ENCODE measurements at places on chromosomes 5 and 9.

DNA sequence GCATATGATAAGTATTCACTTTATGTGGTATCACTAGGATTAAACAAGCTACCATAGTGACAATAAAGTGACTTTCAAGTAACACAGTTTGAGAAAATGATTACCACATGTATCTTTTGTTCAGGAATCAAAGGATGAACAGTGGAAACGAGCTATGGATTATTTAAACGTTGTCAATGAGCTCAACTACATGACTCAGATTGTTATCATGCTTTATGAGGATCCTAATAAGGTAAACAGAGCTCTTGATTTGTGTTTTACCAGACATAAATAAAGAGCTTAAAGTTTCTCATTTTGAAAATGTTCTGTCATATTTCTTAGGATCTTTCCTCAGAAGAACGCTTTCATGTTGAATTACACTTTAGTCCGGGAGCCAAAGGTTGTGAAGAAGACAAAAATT lies 57.4 kb downstream of the PPIP5K2 start:
- DNase-seq = no peak

DNA sequence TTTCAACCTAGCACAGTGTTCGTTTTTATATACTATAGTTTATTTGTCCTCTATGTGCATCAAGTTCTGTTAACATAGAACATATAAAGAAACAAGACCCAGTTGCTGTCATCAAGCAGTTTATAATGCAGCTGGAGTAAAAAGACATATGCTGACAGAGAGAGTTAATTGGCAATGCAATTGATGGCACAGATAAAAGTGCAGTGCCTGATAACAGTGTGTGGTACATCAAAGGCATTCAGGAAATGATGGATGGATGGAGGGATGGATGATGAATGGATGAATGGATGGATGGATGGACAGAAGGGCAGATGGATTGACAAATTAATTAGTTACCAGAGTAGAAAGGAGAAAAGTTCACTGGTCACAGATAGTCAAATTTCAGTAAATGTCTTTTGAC lies 238.9 kb downstream of the RFK start:
- DNase-seq = no peak

DNA sequence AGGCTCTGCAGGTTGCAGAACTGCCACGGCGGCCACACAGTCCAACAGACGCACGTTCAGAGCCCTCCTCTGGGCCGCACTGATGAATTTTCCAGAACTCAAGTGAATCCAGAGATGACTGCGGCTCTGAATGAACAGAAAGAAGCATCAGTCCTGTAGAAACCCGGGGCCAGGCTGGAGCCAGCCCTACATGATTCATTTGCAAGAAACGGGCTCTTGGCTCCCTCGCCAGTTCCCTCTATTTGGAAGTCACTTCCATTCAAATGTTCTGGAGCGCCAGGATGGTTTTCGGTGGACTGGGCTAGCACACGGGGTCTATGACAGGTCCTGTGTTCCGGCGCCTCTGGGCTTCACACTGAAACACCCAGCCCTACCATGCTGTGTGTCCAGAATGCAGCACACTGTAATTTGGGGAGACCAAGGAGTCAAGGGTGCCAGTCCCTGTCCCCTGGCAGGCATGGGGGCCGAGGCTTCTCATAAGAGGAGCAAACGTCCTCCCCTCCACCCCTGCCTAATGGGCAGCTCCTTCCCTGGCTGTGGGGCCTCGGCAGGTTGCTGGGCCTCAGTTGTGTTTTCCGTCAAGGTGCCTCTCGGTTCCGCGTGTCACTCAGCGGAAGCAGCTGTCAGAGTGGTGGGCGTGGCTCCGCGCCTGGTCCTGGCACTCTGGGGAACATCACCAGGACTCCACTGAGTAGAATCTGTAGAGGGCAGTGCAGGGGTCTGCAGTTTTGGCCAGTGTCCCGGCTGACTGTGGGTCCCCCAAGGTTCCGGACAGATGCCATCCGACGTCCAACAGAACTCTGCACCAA lies 18.1 kb upstream of the COL5A1 start:
- no peak for DNase-seq

GRCh38 chr9:21252721-21253547 lies 13.1 kb upstream of the IFNA14 start:
- no peak for DNase-seq

DNA sequence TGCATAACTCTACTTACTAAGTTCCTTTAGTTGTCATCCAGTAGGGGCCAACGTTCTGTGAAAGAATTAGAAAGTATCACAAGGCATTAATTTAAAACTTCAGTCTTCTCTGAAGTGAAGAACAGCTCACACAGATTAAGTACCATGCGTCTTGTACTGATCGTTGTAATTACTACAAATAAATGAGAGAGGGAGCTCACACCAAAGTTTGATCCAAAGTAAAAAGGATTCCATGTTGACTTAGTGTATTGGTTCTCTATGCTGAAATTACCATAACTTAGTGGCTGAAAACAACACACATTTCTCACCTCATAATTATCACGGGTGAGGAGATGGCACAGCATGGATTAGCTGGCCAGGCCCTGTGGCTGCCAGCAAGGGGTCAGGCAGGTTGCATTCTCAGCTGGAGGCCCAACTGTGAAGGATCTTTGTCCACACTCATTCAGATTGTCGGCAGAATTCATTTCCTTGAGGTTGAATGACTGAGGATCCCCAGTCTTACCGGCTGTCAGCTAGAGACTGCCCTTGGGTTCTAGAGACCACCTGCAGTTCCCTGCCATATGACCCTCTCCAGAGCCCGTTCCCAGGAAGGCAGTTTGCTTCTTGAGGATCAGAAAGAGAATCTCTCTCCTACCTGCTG lies 169.1 kb downstream of the YTHDC2 start:
- DNase-seq = no peak

GRCh38 chr5:62011089-62011664 lies 294.8 kb upstream of the KIF2A start:
- DNase-seq = no peak

DNA sequence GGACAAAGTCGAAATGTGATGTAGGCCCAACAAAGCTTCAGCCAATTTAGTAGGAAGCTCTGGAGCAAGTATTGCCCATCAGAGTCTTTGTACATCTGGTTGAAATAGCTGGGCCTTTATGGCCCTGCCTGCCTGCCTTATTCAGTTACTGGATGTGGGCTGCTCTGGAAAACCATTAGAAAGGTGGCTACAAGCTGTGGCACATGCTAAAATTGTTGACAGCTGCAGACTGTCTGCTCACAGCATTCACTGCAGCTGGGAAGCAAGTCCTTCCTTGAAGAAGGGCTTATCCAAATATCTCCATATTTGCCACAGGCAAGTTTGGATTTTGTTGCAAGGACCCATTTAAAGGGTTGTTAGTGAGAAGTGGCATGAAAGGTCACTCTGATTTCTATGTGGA lies 24.4 kb downstream of the SMIM15 start:
- no peak for DNase-seq

GRCh38 chr9:3648722-3649246 lies 123.0 kb upstream of the RFX3 start:
- DNase-seq = no peak

DNA sequence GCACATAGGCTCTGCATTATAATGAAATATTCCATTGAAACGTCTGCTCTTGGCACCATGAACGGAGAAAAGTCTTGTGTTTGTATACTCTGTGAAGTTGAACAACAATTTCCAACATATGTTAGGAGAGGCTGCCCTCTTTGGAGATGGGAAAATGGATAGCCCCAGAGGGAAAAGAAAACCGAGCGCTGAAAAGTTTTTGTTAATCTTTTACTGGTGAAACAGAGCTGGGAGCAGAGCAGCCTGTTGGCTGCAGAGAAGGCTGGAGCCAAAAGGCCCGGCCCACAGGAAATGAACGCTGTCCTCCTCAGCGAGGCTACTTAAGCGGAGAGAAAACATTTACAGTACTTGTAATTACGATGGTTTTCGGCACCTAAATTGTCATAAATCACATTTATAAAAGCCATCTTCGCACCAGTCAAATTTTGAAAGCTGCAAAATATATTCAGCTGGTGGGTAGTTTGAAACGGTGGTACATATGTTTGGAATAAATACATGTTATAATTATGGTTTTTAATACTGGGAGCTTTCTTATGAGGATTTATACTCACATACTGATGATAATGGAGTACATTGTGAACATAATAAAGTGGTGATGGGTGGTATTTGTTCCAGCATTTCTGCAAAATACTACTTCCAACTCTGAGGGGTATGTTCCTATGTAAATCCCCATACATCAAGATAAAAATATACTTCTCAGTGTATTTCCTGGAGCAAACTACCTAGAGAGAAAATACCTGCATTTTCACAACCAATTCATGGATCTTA lies 129.6 kb upstream of the CNTLN start:
- DNase-seq = peak; percentile 40
